ENCODE measurements at places on chromosomes 6 and 20.

DNA sequence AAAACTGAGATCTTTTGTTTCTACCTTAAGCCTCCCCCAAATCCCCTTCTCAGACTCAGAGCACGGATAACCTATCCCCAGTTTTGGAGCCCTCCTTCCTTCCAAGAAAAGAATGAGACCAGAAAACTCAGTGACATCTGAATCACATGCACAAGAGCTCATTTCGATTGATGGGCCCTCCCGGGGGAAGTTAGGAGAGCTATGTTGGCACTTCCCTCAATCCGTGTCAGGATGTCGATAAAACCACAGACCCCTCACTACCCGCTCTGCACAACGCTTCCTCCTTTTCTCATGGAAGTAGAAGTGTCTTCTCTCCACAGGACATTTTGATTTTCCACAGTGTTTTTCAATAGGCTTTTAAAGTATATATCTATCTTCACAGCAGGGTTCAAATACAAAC lies 332.4 kb downstream of the HACE1 start:
- no peak for DNase-seq

DNA sequence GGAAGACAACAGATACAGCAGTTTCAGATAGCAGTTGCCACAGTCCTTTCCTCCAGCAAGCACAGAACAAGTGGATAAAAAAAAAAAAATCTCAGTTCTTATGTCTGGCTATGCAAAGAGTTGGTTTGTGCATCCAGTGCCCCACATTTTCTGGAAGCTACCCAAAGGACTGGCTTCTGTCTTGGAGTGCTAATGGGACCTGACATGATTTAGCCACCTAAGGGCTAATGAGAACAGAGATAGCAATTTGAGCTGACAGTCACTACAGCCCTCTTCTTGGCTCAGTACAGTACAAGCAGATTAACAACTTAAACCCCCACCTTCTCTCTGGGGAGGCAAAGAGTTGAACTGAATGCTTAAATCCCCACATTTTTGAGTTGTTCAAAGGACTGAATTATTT lies 976.8 kb downstream of the TBC1D32 start:
- DNase-seq, result no peak

DNA sequence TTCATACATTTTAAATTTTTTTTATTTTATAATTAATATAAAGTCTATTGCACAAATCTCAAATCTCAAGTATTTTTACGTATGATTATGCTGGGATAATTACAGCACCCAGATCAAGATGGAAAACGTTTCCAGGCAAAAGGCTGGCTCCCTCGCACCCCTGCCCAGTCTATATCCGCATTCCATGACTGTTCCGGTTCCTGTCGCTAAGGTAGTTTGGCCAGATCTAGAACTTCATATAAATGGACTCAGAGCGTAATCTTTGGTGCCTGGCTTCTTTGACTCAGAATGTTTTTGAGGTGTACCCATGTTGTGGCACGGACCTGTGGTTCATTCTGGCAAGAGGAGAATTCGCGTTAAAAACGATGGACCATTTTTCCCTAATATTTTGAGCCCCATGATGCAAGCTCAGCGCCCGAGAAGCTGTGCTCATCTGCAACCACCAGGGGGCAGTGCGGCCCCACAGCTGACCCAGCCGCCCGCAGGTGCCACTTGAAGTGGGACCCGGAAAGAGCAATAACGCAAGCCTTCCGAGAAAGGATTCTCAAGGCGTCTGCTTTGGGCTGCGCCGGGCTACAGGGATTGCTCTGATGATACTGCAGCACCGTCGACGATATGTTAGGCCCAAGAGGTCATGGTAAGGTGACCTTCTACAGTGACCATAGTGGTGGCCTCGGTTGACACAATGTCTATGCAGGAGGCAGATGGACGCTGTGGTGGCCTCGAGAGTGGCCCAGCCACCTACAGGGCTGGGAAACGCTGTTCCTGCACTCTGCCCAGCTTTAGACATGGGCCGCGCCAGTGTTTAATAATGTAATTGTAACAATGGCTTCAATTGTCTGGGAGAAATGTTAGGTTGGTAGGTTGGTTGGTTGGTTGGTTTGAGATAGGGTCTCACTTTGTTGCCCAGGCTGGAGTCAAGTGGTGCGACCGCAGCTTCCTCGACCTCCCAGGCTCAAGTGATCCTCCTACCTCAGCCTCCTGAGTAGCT lies 160.1 kb downstream of the ZMYND8 start:
- DNase-seq, result peak; percentile 72

- DNase-seq, result no peak
These were observed 42.8 kb upstream of the PLCG1 start for GRCh38 chr20:41094353-41095055.

GRCh38 chr6:90224196-90224595 lies 72.4 kb downstream of the BACH2 start:
- no peak for DNase-seq

- DNase-seq, result no peak
These were observed 585 bp downstream of the PSMB9 start for GRCh38 chr6:32854376-32855178.

- DNase-seq, result no peak
These were observed 75.1 kb upstream of the QKI start for GRCh38 chr6:163339466-163339865.

DNA sequence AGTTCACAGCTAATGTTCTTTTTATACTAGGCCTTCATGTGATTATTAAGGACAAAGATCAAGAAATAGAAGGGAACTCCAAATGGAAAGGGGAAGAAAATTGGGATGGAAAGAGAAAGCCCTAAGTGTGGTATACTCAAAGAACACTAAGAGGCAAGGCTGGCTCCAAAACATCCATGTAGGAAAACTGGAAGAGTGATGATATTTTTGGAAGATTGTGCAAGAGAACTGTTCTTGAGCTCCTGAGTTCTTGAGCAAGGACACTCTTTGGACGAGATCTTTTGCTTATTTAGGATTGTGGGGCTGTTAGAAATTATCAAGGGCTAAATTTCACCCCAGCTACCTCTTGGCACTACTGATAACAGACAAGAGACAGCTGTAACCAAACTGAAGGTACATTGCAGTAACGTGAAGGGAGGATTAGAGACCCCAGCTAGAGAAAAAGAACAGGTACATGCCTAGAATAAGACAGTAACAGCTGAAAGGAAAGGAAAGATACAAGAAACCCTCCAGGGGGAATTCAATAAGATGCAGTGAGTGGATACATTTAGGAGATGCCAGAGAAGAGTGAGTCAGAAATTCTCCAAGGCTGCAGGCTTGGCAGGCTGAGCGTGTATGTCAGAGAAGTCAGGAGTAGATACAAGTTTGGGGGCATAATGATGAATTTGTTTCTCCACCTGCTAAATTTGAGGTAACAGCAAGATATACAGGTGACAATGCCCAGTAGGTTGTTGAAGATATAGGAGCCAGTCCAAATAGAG lies 69.7 kb downstream of the CBLN4 start:
- DNase-seq, result no peak

DNA sequence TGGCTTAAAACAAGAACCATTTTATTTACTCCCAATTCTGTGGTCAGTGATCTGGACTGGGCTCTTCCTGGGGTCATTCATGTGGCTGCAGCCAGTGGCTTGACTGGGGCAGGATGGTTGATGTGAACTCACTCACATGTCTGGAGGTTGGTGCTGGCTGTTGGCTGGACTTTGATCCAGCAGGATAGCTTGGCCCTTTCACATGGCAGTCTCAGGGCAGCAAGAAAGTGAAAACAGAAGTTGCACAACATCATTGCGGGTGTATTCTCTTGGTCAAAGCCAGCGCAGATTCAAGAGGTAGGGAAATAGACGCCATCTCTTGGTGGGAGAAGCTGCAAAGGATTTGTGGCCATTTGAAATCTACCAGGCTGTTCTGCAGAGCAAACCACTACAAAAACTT lies 77.2 kb downstream of the MDGA1 start:
- no peak for DNase-seq

- no peak for DNase-seq
These were observed 178.3 kb upstream of the MCHR2 start for GRCh38 chr6:100172322-100172713.

DNA sequence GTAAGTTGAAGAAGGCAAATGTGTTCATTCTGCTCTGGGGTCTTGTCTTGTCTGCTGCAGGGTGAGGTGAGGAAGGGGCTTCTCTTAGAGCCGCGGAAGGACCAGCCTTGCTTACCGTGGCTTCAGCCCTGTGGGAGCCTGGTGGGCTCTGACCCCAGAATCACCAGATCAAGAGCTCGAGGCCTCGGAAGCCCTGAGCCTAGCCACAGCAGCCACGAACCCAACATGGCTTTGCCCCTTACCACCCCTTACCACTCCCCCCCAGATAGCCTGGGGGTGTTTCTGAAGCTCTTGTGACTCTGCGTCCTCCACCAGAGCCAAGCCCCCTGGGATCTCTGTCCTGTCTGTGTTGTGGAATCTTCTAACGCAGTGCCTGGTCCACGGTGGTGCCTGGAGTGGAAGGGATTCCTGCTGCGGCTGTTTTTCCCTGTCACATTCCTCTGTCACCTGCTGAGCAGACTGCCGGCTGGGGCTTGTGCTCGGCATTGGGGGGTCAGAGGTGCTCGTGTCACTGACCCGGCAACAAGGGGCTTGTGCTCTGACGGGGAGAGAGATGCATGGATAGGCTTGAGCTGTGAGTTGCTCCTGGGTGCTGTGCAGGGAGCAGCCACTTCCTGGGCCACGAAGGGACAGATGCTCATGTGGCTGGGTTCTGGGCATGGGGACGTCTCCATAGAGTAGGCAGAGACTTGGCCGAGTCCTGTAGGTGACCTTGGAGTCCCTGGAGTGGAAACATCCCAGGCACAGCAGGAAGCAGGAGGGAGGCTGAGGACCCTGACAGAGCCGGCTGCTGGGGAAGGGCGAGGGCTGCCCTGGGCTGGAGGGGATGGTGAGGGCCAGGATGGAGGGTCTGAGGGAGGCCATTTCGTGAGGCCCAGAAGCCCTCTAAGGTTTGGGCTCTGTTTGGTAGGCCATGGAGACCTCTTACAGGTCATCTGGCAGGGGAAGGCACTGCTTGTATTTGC lies 316.0 kb downstream of the QKI start:
- DNase-seq, result no peak

DNA sequence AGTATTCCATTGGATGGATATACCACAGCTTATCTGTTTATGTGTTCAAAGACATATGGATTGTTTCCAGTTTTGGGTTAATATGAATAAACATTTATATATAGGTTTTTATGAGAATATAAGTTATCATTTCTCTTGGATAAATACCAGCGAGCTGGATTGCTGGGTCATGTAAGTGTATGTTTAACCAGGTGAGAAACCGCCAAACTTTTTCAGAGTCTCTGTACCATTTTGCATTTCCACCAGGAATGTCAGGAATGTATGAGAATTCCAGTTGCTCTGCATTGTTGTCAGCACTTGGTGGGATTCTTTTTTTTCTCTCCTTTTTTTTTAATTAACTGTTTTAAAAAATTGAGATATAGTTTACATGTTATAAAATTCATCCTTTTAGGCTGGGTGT lies 52.1 kb downstream of the PHF20 start:
- DNase-seq, result no peak

DNA sequence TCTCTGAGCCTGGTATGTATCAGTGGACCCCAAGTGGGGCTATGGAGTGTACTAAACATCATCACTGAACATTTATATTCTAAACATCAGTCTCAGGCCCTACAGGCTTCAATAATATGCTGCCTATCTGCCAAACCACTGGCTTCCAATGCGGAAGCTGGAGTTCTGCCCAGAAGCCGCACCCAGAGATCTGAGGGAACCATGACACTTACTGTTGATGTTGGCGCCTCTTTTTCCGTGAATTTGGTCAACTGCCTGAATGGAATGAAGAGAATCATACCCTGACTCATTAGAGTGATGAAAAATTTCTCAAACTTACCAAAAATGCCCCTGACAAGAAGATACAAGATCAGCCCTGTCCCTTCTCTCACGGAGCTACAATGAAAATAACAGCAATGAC lies 66.2 kb downstream of the SLC22A23 start:
- DNase-seq, result no peak

- no peak for DNase-seq
These were observed 52.2 kb upstream of the FNDC1 start for GRCh38 chr6:159117046-159117445.

Measured in stimulated activated CD8-positive, alpha-beta memory T cell treated with anti-CD3 and anti-CD28 coated beads, Interleukin-15, amount 100 ng/mL, for 24 hours (primary cell).